Left lung (tissue), 14 donors: ENCODE measurements at places on chromosomes 1 and 21.

GRCh38 chr1:201916649-201917249, 28.1 kb downstream of the SHISA4 start:
- peak; percentile 28 for DNase-seq

- no peak for DNase-seq
Measured at GRCh38 chr1:22159891-22160290, 17.0 kb upstream of the WNT4 start.

GRCh38 chr1:233656032-233656635, 42.2 kb downstream of the KCNK1 start:
- DNase-seq = no peak

DNA sequence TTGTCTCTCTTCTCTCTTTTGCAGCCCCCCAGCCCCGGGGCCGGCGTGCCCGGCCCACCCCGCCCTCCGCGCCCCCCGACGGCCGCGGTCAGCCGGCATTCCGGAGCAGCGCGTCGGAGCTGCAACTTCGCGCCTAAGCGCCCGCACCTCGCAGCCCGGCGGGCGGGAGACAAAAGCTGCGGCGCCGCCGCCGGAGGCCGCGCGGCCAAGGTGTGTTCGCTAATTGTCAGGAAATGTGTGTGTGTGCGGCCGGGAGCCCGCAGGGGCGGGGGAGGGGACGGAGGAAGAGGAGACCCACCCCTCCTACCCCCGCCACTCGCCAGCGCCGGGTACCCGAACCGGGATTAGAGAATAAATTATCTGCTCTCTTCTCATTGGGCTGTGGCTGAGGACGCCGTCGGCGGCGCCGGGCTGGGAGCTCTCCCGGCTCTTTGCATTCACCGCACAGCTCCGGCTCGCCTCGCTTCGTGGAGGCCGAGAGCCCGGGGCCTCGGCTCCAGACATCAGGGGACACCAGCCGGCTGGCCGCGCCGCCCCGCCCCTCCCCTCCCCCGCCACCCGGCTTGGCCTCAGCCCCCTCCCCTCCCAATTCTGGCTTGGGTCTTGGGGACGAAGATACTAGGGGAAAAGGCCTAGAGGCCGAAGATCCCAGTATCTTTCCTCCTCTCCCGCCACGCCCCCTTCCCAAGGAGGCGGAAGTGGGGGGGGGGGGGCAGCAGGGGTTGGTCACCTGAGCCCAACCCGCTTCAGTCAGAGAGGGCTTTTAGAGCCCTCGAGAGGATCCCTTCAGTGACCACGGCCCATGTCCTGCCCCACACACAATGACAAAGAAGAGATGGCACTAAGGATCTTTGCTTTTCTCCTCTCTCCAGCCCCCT, 1.3 kb upstream of the BLACAT1 start:
- DNase-seq = no peak

GRCh38 chr1:37143800-37144199, 109.5 kb upstream of the GRIK3 start:
- no peak for DNase-seq

DNA sequence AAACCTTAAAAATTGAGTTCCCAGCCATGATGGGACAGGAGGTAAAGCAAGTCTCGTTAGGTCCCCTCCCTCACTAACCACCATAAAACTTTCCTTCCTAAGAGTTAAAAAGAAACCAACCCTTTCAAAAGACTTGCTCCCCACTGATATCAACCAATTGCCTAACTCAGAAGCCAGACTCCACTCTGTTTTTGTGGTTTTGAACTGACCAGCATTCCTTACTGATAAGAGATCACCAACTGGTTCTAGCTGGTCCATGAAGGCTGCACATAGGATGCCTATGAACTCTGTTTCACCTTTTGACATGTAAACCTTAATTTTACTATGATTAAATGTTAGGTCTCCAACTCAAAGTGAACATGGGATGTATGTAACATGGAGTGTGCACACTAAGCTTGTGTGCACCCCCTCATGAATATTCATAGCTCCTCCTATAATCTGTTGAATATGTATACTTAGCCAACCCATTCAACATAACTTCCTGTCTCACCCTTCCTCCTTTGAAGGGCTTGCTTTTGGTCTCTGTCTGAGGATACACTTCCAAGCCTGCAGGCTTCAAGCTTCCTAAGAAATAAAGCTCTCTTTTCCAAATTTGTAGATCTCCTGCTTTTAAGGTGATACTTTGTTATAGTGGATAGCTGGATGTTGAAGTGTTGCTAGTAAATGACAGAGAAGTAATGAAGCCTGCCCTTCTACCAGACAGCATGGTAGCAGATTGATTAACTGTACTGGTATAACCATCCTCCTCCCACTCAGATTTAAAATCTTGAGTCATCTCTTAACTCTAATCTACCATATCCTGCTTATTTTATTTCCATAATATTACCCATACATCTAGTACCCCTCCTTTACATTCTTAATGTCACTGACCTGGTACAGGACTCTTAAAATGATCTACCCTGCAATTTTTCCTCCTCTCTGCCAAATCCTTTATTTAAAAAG, 95.6 kb downstream of the ZNF644 start:
- DNase-seq = no peak

- DNase-seq = no peak
Measured at GRCh38 chr1:62280150-62280549, 39.1 kb downstream of the KANK4 start.
